Activated T-helper 1 cell treated with anti-CD3 and anti-CD28 coated beads, Interleukin-12 subunit alpha, Interleukin-12 subunit beta, Interleukin-2, Interleukin-4 antibody, amounts not matched to agents 30 ng/mL and 10 ng/mL and 1 ng/mL, durations not matched to agents 14 hours and 24 hours and 36 hours (primary cell): ENCODE measurements at places on chromosomes 6 and 20. TPM values are rescaled to one million over a fixed set of nuclear protein-coding genes. Genes with fewer than 3 reads are reported as not detected.

DNA sequence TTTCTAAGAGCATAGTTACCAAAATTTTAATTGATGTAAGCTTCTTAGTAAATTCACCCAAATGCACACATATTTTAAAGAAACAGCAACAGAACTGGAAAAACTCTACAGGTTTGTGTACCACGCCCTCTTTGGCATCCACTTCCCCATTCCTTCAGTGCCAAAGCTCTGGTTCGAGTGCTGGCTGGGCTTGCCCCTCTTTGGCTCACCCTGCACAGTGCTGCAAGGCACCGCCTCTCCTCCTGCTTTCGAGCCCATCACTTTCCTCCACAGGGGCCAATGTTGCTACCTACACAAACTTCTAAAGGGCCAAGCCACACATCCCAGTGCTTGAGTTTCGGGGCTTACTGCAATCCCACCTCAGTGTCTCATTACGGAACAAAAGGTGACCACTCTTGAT, 9.6 kb downstream of the LRP11 start:
- no peak for DNase-seq

- DNase-seq: no peak
Observed at GRCh38 chr6:94683409-94683808, 893.9 kb upstream of the MANEA start.

The IL17A gene
- total RNA-seq: not detected in 2 replicates

The NEURL2 gene
- total RNA-seq: 1.9 and 3.4 TPM in 2 replicates
